ENCODE measurements at places on chromosomes 6 and 20. TPM values are rescaled to one million over a fixed set of nuclear protein-coding genes. Genes with fewer than 3 reads are reported as not detected.

- H3K36me3 ChIP-seq: no peaks in the 10 kb centered on the region
- no peak overlapping the region for H3K27ac ChIP-seq
- no peak for DNase-seq
- H3K4me3 ChIP-seq: no peak overlapping the region
Measured at GRCh38 chr6:48289841-48290240, 178.8 kb upstream of the PTCHD4 start.

DNA sequence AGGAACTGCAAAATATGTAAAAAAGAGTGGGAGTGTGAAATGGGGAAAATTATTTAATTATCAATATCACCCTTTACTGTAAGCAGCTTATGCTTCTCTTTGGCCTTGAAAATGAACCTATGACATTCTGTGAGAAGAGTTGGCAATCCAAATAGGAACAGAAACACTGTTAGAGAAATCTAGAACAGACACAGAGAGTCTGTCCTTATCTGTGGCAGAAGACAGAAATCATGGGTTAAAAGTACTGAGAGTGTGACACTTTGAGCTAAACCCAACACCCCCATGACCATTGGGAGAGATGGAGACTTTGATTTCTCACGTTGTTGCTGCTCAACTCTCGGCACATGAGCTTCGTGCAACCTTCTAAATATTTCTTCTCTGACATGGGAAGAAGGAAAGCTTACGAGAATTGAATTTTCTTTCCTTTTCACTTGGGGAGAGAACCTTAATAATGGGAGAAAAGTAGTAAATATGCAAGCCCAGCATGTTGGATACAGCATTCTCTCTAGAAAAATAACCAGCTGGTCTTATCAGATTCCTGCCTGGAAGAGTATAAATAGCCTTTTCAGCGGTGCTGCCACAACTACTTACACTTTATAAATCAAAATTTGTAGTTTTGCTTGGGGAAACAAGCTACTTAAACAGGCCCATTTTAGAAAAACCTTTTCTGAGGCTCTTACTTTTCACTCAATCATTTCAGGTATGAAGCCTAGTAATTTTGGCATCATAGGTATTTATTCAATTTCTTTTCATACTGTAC lies 49.4 kb upstream of the NOX3 start:
- H3K27ac ChIP-seq: no peak overlapping the region
- no peak overlapping the region for H3K4me3 ChIP-seq
- H3K4me1 ChIP-seq: peaks cover 3% of the 10 kb centered on the region
- H3K36me3 ChIP-seq: peaks cover 3% of the 10 kb centered on the region

DNA sequence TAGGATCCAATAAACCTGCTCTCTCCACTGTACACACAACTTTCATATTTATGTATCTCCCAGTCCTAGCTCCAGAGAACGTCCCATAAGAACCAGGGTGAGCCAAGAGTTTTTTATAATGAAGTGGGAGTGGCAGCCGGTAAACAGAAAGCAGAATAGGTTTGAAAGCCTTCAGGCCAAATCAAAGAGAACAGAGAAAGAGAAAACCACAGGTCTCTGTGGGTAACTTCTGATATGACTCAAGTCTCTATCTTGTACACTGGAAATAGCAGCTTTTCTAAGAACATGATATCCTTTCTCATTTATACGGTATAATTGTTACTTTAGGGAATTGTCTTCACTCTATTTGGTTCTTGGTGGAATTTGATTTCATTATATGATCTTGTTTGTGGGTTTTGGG lies 273.6 kb downstream of the PACRG start:
- H3K36me3 ChIP-seq: no peaks in the 10 kb centered on the region
- H3K27me3 ChIP-seq: no peaks in the 10 kb centered on the region
- DNase-seq: no peak
- no peak overlapping the region for H3K4me3 ChIP-seq
- H3K4me1 ChIP-seq: no peaks in the 10 kb centered on the region

GRCh38 chr6:119157506-119157815 lies 79.0 kb upstream of the FAM184A start:
- H3K27ac ChIP-seq: no peak overlapping the region
- no peak overlapping the region for H3K4me3 ChIP-seq
- H3K36me3 ChIP-seq: no peaks in the 10 kb centered on the region
- H3K4me1 ChIP-seq: no peaks in the 10 kb centered on the region

GRCh38 chr6:72212686-72213085 lies 326.3 kb downstream of the RIMS1 start:
- DNase-seq: no peak
- no peak overlapping the region for H3K27ac ChIP-seq
- H3K36me3 ChIP-seq: no peaks in the 10 kb centered on the region
- no peaks in the 10 kb centered on the region for H3K4me1 ChIP-seq
- no peaks in the 10 kb centered on the region for H3K27me3 ChIP-seq

The METTL24 gene
- not detected for total RNA-seq

DNA sequence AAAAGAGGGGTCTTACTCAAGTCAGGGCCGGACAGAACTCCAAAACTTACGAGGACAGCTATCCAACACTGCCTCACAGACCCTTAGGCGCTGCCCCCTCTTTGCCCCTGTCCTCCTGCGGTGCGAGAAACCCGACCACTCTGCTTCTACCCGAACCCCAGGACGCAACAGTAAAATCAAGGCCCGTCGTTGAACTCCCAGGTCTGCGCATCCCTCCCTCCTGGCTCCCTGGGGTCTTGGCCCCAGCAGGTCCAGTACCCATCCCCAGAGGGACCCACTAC lies 6.4 kb downstream of the OLIG3 start:
- no peak overlapping the region for H3K4me3 ChIP-seq
- H3K27me3 ChIP-seq: peaks cover 79% of the 10 kb centered on the region
- H3K4me1 ChIP-seq: peaks cover 26% of the 10 kb centered on the region

The HFE gene
- 0.25 TPM for total RNA-seq

- no peaks in the 10 kb centered on the region for H3K36me3 ChIP-seq
- DNase-seq: no peak
- peaks cover 28% of the 10 kb centered on the region for H3K27me3 ChIP-seq
- no peak overlapping the region for H3K4me3 ChIP-seq
- H3K27ac ChIP-seq: no peak overlapping the region
- H3K4me1 ChIP-seq: peaks cover 7% of the 10 kb centered on the region
Measured at GRCh38 chr6:99359800-99360199, 10.3 kb upstream of the FAXC start.

DNA sequence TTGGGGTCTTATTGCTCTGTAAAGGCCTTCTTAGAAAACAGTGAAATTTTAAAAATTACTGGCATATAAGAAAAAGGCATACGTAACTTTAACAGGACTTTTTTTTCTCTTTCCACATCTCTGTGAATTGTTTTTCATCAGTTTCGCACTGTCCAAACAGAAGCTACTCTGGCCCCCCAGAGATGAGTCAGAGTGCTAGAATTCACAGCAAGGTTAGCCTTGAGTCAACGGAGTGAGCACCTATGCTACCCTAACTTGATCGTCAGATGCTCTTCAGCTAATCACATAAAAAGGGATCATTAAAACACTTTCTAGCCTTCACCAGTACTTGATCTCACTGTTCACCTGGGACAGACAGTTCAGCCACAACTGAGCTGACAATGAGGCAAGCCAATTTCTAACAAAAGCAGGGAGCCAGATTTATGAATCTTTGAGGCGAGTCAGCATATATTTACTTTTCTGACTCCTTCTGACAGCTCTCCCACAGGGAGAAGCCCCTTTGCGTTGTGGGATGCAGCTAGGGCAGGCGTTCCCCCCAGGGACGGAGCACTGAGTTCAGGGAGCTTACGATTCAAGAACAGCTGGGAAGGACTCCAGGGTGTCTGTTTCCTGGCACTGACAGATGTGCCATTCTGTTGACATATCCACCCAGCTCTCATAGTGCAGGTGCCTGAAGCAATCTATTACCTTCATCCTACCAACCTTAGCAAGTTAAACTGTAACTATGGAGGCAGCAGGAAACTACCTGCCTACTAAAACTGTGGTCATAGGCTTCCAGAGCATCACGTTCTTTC lies 46.4 kb upstream of the SPDEF start:
- H3K27me3 ChIP-seq: no peaks in the 10 kb centered on the region
- no peak overlapping the region for H3K27ac ChIP-seq
- H3K36me3 ChIP-seq: peaks cover 6% of the 10 kb centered on the region
- no peak overlapping the region for H3K4me3 ChIP-seq
- no peak for DNase-seq
- H3K4me1 ChIP-seq: peaks cover 31% of the 10 kb centered on the region

DNA sequence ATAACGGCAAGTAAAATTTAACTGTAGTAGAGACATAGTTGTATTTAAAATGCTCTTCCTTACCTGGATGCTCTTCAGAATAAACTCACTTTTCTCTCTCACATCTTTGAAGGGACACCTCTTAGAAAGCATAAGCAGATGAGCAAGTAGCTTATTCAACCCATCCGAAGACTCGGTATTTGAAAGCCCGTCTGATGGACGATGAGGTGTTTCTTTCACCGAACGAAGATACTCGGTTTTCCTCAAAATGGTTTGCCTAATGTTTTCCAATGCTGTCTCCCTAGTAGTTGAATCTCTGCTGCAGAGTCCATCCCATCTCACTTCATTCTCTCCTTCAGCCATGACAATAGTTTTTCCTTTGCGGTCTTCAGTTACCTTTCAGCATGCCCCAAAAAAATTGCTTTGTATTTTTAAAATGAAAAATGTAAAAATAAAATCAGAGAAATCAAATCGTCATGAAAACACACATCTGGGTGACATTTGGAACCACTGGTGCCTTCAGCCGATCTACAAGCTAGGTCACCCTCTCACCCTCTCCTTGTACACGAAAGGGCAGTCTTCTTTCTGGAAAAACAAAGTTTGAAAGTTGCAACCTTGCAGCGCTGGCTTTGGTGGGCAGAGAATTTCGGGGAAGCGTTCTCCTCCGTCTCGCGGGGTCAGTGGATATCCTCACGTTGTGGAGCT lies 772 bp downstream of the SESN1 start:
- H3K27ac ChIP-seq: peak overlapping the region; percentile 73
- no peak for DNase-seq
- peaks cover 46% of the 10 kb centered on the region for H3K4me1 ChIP-seq

DNA sequence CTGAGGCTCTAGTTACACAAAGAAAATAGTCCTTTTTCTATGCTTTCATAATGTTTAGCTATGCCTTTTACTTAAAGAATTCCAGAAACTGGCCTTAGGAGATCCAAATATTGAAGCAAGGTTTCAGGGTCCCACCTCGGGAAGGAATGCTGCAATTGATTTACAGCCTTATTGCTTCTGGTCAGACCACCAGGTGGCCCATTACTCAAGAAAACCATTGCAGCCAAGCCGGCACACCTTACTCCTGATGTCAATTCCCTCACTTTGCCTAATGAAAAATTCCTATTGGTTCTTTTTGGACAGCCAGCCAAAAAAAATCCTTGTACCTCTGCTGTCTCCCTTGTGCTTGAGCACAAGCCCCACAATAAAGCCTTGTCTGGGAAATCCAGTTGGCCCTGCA lies 173.9 kb downstream of the LMBRD1 start:
- H3K4me1 ChIP-seq: no peaks in the 10 kb centered on the region
- DNase-seq: no peak
- no peak overlapping the region for H3K4me3 ChIP-seq
- no peaks in the 10 kb centered on the region for H3K36me3 ChIP-seq
- peaks cover 11% of the 10 kb centered on the region for H3K27me3 ChIP-seq
- no peak overlapping the region for H3K27ac ChIP-seq

Data from activated CD8-positive, alpha-beta T cell treated with anti-CD3 and anti-CD28 coated beads for 36 hours (primary cell).